Fibroblast of skin of back (primary cell): ENCODE measurements at places on chromosomes 3 and 15.

GRCh38 chr3:72082186-72082715 lies 297.3 kb upstream of the PROK2 start:
- DNase-seq: no peak

DNA sequence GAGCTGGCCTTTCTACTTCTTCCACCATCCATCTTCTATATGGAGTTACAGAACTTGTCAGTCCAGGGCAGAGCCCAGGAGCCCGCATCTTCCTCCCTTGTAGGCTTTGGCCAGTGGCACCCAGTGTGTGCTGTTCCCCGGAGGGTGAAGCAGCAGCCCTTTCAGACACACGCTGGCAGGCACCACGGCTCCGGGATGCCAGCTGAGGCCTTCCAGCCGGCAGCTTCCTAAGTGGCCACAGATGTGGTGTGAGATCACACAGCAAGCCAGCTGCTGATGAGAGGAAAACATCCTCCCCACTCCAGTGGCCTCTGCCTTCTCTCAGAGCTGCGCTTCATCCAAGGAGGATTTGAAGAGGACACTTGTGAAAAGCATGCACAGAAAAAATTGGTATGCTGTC lies 24.1 kb downstream of the CRABP1 start:
- DNase-seq: no peak

- peak; percentile 48 for DNase-seq
These were observed 61.3 kb upstream of the VGLL4 start for GRCh38 chr3:11705049-11705448.

- DNase-seq: no peak
These were observed 198.6 kb downstream of the KBTBD8 start for GRCh38 chr3:67196677-67197076.

- peak; percentile 5 for DNase-seq
These were observed 159.5 kb upstream of the TBC1D5 start for GRCh38 chr3:17901893-17902292.

DNA sequence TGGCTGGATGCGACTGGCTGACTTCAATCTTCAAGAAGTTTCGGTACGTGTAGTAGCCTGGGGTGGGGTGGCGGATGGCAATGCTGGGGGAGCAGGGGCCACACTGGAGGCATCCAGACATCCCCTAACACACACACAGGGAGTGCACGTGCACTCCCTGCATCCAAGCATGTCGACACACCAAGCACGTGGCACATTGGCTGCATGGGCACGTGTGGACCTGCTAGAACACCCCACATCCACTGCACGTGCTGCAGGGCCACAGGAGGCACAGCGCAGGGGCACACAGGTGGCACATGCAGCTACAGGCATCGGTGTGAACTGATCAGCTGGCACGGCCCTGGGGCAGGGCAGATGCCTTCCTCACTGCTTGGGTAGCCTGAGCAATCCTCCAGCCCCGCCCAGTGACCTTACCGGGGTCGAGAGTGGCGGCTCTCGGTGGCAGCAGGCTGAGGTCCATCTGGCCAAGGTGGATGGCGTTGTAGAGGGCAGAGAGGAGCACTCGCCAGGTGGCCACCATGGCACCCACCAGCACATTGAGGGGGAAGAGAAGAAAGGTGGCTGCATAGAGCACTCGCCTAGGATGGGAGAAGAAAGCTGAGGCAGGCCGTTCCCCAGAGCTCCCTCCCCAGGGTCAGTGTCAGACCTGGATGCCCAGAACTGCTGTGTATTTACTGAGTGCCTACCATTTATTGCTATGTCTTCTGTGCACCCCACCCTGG lies 7.5 kb downstream of the ISLR start:
- DNase-seq: no peak

DNA sequence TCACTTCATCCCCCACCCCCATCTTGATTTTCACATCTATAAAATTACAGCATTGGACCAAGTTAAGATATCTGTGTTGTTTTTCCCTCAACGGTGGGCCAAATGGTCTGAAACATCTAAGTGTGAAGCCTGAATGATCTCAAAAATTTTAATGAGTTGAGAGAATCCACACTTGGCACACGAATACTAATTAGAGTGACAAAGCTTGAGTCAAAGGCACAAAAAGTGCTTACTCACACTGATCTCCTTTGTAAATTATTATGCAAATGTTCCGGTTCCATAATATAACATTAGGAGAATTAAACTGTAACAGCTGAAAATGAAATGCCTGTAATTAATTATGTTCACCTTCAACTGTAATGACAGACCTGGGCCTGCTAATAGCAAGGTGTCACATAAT lies 33.6 kb downstream of the GPR176 start:
- DNase-seq: no peak

DNA sequence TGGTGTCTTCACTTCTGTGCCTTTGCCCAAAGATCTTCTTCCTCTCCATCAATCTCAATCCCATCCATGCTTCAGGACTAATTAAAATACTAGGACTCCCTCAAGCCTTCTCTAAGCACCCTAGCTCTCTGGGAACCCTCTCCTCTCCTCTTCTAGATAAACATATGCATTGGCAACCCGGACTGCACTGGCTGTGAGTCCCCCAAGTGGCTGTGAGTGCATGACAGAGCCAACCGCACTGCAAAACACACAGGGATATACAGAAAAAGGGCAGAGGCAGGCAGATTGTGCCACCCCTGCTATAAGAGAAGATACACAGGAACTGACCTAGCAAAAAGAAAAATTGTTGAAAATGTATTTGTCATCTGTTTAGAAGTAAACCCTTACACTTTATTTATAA lies 457.1 kb downstream of the MFSD1 start:
- DNase-seq: no peak

GRCh38 chr15:96329403-96329981 lies 1.0 kb upstream of the NR2F2 start:
- DNase-seq: no peak

GRCh38 chr3:29153811-29154210 lies 127.1 kb upstream of the RBMS3 start:
- DNase-seq: no peak

DNA sequence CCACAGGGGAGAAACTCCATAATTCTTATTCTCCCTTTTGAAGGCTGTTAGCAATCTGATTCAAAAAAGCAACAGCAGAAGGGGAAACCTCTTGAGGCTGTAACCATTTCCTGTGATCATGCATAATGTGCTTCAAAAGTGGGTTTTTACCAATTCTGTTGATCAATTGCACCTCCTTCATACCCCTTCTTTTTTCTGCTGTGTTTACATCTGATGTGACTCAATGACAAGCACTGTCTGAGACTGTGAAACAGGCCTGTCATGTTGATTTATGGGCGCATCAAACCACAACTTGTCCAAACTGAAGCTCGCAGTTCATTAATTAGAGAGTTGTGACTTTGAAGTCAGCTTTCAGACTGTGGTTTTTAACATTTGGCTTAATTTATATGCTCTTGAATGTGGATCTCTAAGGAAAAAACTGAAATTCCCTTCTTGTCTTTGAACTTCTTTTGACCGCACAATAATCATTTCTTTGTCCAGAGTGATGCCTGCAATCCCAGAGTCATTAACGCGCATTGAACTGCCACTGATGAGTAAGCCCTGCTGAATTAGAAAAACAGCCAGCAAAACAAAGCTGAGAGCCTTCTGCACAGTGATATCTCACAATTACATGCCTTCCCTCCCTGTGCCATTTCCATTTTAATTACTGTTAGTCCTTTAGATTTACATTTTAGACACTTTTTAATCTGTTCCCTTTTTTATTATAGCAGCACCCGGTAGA lies 532.8 kb downstream of the FOXP1 start:
- peak; percentile 69 for DNase-seq

DNA sequence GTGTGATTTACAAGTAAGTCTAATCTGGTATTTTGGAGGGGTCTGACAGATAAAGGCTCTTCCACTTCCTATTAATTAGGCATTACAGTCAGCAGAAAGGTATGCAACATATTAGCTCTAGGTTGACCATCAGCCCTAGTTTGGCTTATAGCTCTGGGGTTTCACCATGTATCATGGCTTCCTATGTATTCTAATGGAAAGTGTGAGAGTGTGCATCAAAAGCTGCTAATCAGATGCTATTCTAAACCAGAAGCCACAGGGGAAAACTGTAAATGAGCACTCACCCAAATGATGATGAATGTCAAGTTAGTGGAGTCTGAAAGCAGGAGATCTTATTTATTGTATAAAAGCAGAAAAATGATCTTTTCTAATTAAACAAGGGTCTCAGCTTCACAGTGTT lies 149.2 kb upstream of the MITF start:
- DNase-seq: no peak

DNA sequence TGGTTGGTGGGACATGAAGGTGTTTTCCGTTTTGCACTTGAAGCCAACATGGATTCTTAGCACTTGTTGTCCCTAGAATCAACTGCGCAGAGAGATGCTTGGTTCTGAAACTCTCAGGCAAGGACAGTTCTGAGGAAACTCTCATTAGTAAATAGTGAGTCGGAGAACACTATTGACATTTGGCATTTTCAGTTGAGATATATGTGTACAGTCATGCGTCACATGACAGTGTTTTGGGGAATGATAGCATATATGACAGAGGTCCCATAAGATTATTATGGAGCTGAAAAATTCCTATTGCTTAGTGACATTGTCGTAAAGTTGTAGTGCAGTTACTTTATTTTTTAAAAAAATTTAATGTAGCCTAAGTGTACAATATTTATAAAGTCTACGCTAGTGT lies 5.8 kb downstream of the APBA2 start:
- DNase-seq: peak; percentile 44

- no peak for DNase-seq
These were observed 119.4 kb downstream of the GADL1 start for GRCh38 chr3:30775040-30775439.

DNA sequence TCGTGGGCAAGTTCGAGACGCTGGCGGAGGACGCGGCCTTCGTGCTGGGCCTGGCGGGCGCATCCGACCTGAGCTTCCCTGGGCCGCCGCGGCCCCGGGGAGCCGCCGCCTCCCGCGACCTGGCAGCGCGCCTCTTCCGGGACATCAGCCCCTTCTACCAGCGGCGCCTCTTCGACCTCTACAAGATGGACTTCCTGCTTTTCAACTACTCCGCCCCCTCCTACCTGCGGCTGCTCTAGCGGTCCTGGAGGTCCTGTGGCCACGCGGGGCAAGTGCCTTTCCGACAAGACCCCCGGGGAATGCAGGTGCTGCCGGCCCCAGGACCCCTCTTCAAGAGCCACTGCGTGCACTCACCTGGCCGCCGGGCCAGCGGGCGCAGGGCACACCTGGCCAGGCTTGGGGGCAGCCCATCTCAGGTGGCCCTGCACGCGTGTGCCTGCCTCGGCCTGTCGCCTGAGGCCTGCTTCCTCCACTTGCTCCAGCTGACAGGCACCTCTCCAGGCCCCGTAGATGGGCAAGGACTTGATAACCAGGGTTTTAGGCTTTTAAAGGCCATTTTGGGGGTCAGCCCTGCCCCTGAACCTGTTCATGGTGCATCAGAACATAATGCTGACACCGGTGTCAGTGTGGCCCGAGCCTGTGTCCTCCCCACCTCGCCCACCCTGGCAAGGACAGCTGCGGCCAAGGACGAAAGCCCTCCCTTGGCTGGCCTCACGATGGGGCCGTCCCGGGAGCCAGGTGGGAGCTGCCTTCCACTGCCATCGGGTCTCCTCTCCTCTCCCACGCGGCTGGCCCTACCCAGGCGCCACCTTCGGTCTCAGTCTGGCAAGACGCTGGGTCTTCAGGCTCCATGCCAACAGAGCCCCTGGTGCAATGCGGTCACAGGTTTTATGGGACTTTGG lies 16.1 kb downstream of the C3orf22 start:
- no peak for DNase-seq

DNA sequence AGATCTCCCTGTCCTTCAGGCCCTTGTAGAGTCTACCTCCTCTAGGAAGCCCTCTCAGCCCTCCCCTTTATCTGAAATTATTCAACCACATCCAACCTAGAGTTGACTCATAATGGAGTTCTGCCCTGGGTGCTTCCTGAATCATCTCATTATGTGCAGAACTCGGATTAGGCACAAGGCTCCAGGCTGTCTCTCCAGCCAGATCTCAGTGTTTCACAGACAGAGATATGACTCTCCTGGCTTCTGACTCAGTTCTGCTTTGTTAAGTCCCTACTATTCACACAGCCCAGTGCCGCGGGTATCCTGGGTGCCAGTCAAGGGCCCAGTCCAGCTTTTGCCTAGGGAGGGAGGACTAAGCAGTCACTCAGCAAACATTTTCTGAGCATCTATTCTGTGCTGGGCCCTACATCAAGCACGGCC lies 9.3 kb downstream of the STRA6 start:
- peak; percentile 95 for DNase-seq

GRCh38 chr3:173939331-173939730 lies 541.8 kb downstream of the NLGN1 start:
- no peak for DNase-seq

- DNase-seq: no peak
These were observed 218.4 kb upstream of the TLE3 start for GRCh38 chr15:70316059-70316600.

DNA sequence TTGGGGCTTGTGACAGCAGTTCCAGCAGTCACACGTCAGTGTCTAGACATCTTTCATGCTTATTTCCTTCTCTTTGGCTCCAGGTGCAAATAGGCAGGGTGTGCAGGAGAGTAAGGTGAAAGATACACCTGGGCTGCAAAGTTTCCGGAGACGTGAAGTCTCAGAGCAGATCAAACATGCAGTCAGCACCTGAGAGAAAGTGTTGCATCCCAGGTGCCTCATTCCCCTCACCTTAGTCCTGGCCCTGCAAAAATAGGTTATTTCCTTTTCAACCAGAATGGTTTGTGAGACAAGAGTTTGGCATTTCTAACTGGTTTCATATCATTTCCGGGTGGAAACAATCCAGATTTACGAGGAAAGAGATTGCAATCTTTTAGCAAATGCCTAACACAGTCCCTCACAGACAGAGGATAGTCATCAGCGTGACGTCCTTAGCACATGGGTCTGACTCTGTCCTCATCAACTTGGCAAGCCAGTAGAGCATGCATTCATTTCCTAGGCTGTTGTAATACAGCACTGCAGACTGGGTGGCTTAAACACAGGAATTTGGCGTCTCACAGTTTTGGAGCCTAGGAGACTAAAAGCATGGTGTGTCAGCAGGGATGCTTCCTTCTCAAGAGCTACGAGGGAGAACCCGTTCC lies 58.2 kb upstream of the ARRDC4 start:
- peak; percentile 12 for DNase-seq
